Amygdala (tissue), 56 donors: ENCODE measurements at places on chromosomes 2 and 18.

DNA sequence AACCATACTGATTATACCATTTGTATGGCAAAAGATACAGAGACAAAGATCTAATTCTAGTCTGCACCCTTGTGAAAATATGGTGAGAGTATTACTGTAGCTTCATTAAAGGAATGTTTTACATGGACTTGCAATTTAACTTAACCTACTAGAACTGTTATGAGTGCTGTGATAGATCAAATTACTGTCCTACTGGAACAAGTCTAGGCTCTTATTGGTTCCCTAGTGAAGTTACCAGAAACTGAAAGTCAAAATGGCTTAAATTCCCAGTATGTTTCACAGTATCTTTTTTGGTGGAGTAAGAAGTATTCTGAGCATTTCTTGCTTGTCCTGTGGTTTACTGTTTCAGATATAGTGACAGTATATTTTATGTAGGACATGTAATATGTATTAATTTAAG, 3.8 kb upstream of the TBR1 start:
- no peak for DNase-seq

GRCh38 chr2:212421556-212422334, 116.9 kb downstream of the ERBB4 start:
- DNase-seq, result no peak

DNA sequence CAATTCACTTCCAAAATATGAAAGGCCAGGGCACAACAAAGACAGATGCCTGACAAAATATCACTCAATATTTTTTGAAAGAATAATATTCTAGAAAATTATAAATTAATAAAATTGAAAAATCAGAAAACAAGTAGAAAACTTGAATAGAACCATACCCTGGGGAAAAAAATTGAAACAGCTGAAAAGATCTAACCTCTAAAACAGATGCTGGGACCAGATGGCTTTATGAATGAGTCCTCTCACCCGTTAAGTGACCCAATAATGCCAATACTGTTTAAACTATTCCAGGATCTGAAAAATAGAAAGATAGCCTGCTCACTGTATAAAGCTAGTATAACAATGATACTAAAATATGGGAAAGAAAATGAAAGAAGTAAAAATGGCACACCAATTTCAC, 322.3 kb upstream of the VWC2L start:
- DNase-seq, result no peak

- DNase-seq, result no peak
These were observed 287.5 kb upstream of the SALL3 start for GRCh38 chr18:78692105-78692504.

DNA sequence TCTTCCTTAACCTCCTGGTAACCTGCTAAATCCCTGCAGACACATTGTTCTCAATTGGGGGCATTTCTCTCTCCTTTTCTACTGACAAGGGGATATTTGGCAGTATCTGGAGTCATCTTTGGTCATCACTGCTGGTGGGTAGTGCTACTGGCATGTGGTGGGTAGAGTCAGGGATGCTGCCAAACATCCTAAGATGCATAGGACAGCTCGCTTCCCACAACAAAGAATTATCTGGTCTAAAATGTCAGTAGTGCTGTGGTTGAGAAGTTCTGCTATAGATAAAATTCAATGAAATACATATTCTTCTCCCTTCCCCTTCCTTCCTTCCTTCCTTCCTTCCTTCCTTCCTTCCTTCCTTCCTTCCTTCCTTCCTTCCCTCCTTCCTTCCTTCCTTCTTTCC, 18.7 kb upstream of the LHCGR start:
- no peak for DNase-seq

GRCh38 chr2:123953846-123954245, 71.2 kb upstream of the CNTNAP5 start:
- DNase-seq, result no peak

DNA sequence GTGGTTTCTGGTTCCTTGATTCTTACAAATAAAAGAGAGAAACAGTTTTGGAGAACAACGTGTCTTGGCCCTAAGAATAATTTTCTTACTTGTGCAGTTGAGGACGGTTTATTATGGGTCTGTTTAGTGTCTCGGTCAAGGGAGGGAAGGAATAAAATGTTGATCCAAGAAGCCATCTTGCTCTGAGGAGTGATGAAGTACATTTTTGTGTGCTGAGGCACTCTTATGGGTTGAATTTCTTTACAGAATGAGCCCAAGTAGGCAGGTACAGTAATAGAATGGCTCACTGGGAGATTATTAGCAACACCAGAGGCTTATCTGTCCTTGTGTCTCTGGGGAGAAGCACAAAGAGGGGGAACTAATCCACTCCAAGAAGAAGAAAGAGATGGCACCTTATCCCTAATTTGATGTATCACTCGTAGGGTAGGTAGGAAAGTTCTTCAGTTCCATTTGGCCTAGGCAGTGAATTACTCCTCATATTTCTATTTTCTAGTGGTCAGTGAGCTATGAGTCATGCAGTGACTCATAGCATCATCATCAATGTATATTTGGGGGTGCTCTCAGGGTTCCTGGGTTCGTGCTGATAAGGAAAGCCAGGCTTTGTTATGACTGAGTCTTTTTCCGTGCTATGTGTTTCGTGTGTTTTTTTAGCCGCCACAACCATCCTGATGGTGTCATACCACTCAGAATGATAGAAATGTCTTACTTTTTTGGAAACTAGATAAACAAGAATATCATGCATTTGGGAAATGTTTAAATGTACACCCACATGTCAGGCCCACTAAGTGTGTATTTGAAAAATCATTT, 250.1 kb upstream of the CTAGE1 start:
- no peak for DNase-seq

DNA sequence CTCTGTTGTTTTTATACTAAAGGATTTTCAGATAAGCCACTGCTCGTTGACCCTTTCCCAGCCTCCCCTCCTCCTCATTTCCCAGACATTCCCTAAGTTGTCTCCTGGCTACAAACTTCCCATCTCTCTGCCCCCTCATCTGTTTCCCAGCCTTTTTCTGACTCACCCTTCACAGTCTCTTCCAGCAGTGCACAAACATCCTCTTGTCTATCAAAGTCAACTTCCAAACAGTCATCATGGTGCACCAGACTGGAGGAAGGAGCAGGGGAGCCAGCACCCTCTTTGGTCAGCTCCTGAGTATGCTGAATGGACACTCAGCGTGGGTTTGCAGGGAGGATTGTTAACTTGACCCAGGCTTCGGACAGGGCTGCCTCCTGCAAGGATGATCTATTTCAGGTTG, 26.6 kb upstream of the SPRED2 start:
- no peak for DNase-seq

DNA sequence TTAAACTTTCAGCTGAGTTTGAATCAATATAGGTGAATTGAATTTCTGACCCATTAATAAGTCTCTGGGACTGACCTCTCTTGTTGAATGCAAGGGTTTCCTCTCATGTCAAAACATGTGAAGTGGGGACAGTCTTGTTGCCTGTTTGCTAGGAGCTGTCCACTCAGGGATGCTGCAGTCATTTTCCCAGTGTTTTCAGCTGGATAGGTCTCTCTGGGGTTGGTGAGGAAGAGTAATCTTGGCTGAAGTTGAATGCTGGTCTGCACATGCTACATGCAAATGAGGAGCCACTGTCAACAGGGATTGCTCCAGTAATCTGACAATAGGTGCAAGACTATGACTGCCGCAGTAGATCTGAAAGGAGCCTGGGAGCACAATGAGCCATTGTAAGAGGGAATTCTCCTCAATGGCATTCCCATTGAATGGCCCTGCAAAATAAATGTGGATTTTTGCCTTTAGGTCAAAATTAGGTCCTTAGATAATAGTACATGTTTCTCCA, 34.1 kb upstream of the IL1RL1 start:
- no peak for DNase-seq

DNA sequence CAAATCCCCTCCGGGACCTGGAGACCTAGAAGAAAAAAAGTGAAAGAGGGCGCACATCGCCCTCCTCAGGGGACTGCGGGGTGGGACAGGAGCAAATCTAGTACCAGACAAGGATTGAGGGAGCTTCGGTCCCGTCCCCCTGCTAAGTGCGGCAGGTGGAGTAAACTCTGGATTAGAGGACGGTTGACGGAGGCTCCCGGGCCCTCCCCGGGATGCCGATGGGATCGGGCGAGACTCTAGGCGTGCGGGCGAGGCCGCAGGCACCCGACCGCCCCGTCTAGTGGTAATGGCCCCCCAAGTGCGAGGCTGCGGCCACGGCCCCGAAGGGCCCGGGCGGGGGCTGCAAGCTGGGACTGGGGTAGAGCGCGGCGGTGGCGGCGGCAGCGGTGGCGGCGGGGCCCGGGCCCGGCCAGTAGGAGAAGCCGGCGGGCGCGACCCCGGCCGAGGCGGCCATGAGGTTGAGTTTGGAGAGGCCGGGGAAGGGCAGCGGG, 3.5 kb downstream of the FEV start:
- DNase-seq, result no peak

- DNase-seq, result no peak
These were observed 28.4 kb downstream of the MFSD6 start for GRCh38 chr2:190436557-190436956.

- DNase-seq, result no peak
These were observed 1415.1 kb upstream of the ZEB2 start for GRCh38 chr2:145935016-145935415.

DNA sequence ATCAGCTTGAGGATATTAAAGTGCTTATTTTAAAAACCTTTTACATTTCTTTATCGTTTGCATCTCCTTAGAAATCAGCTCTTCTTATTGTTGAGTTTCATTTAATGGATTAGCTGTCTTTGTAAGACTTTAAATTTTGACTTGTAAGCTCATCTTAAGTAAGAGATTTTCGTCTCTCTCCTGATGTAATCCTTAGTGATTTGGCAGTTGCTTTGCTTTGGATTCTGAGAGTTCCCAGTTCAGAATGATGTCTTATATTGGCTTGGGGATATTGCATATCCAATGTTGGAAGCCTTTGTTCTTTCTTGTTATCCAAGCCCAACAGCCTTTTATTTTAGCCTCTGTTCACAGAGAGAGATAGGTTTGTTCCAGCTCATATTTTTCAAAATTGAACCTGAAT, 212.1 kb downstream of the ARL6IP6 start:
- DNase-seq, result no peak

- DNase-seq, result no peak
These were observed 96.5 kb upstream of the THOC1 start for GRCh38 chr18:364256-364826.

DNA sequence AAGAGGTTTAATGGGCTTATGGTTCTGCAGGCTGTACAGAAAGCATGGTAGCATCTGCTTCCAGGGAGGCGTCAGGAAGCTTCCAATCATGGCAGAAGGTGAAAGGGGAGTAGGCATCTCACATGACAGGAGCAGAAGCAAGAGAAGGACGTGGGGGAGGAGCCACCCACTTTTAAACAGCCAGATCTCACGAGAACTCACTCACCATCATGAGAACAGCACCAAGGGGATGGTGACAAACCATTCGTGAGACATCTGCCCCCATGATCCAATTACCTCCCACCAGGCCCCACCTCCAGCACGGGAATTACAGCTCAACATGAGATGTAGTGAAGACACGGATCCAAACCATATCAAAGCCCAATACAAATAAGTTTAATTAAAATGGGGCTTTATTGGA, 113.8 kb downstream of the ATL2 start:
- DNase-seq, result no peak

DNA sequence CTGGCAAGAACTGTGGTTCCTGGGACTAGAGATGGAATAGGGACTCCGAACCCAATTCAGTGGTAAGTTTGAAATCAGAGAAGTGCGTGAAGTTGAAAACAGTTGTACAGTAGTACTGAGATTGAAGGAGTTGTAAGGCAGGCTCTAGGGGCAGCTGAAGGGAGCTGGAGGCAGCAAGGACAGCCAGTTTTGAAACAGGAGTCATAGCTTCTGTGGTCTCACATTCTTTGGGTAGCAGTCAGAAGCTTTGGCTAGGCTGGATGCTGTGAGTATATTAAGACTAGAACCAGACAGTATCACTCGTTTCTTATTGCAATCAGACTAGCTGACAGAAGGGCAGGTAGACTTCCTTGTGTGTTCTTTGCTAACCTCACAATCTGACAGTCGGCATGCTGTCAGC, 64.5 kb upstream of the ADAM23 start:
- DNase-seq, result no peak

DNA sequence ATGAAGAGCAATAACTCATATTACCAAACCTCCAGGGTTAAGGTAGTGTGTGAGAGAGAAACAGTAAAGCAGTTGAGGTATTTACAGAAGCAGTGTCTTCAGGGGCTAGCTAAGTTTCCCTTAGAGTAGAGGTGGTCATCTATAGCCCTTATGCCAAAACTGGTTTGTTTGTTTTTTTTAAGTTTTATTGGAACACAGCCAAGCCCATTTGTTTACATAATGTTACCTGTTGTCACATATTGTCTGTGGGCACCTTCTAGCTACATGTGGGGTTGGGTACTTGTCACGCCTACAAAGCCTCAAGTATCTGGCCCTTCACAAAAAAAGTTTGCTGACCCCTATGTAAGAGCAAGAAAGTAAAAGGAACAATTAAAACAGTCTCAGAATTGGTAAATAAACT, 39.4 kb downstream of the ACTR2 start:
- DNase-seq, result no peak

GRCh38 chr2:95030496-95030895, 5.0 kb downstream of the MAL start:
- DNase-seq, result no peak

DNA sequence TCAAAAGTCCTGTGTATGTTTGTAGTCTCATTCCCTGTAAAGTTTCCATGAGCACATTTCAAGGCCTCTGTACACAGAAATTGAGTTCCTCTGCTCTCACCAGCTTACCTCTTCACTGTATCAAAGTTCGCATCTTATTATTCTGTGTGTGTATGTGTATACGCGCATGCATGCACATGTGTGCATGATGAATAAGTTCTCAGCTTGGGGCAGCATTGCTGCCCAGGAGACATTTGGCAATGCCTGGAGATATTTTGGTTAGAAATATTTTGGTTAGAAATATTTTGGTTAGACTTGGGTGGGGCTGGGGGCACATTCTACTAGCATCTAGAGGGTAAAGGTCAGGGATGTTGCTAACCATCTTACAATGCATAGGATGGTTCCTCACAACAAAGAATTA, 23.4 kb downstream of the TCF7L1 start:
- DNase-seq, result no peak

- DNase-seq, result no peak
These were observed 44.8 kb downstream of the SETBP1 start for GRCh38 chr18:44725300-44726058.

- DNase-seq, result no peak
These were observed 68.1 kb downstream of the CDH2 start for GRCh38 chr18:28108814-28109213.

DNA sequence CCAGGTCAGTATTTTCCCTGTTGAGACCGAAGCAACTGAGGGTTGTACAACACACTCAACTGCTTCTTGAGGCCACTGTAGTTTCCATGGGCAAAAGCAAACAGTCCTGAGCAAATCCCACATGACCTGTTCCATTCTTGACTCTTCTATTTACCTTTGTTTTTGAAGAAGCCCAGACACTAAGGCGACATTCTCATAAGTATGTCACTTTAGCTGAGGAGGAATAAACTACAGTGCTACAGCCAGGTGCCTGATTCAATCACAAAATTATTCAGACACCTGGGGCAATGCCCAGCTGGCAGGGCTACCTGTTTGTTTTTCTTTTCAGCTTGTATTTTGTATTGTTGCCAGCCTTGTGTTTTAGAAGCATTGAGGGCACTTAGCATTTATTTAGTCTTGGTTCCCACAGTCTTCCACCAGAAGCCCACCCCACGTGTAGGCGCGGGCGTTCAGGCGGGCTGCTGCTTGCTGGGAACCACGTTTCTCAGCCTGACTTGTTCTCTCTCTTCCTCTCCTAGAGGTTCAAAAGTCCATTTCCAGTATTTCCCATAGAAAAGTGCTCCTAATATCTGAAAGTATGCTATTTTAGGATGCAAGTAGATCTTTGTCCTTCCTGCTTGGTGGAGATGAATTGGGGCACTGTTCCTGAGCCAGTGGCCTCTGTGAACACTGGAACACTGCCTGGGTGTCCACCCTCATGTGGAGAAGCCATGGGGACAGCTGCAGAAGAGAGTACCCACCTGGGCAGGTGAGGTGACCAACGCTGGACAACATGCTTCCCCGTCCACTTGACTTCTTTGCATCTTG, 99.0 kb upstream of the COPS8 start:
- DNase-seq, result no peak
